GM23248 (cell line): ENCODE measurements at places on chromosomes 5 and 9.

- DNase-seq: peak; percentile 69
Observed at GRCh38 chr5:40428126-40428525, 251.6 kb upstream of the PTGER4 start.

GRCh38 chr5:97149709-97150108 is 7.3 kb upstream of the LIX1 start:
- no peak for DNase-seq

DNA sequence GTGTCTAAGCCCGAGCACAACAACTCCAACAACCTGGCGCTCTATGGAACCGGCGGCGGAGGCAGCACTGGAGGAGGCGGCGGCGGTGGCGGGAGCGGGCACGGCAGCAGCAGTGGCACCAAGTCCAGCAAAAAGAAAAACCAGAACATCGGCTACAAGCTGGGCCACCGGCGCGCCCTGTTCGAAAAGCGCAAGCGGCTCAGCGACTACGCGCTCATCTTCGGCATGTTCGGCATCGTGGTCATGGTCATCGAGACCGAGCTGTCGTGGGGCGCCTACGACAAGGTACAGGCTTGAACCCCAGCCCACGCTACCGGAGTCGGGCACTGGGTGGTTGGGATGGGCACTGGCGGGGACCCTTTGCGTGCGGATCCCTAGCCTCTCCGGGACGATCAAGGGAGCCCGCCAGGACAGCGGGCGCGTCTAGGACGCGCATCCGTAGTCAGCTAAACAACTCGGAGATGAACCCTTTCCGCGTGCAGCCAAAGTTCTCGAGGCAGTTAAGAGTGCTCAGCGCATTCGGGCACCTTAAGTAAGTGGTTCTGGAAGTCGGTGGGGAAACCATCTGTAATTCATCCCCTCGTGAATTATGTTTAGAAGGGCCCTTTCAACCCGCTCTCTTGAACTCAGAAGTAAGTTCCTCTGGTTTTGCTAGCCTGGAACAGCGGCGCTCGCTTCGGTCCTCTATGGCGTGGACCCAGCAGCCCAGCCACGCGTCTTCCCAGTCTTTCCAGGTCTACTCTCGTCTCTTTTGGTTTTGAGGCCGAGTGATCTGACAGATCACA is 1.3 kb downstream of the KCNN2 start:
- DNase-seq: no peak

- DNase-seq: peak; percentile 14
Observed at GRCh38 chr5:142777850-142778249, 7.7 kb downstream of the ARHGAP26 start.

GRCh38 chr9:135505406-135506187 is 5.1 kb downstream of the MRPS2 start:
- no peak for DNase-seq
